ENCODE measurements at places on chromosomes 2 and 18. TPM values are rescaled to one million over a fixed set of nuclear protein-coding genes. Genes with fewer than 3 reads are reported as not detected.

GRCh38 chr2:45699032-45699658 lies 47.7 kb downstream of the PRKCE start:
- no peak for DNase-seq
- H3K4me3 ChIP-seq, result no peak overlapping the region
- H3K4me1 ChIP-seq, result peaks cover 20% of the 10 kb centered on the region
- no peaks in the 10 kb centered on the region for H3K27me3 ChIP-seq
- peaks cover 3% of the 10 kb centered on the region for H3K36me3 ChIP-seq

- H3K4me3 ChIP-seq, result peak overlapping the region; percentile 86
- peaks cover 46% of the 10 kb centered on the region for H3K4me1 ChIP-seq
- H3K27me3 ChIP-seq, result no peaks in the 10 kb centered on the region
- no peak for DNase-seq
- H3K36me3 ChIP-seq, result peaks cover 2% of the 10 kb centered on the region
These were observed 61.7 kb downstream of the CD226 start for GRCh38 chr18:69885841-69886531.

DNA sequence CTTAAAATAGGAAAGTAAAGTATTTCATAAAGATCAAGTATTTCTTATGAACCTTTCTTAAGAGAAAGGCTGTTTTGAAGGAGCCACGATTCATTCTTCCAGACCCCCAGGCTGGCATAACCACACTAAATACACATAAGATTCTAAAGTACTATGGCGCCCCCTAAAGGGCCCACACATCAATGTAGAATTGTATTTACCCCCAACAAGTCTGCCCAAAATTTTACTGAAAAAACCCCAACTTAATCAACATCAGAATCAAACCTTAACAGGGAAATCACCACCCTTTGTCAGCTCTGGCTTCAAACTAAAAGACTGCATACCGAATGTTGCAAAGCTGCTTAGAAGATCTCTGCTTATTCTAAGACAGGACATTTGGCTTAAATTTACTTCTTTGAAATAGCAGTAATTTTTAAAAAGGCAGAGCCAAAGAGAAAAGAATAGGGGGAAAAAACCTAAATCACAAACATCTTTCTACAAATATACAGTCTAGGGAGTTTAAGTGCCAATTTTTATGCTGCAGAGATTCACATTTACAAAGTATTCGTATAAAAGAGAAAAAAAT lies 20.4 kb upstream of the BCL2 start:
- DNase-seq, result peak; percentile 33
- no peak overlapping the region for H3K4me3 ChIP-seq
- peaks cover 12% of the 10 kb centered on the region for H3K36me3 ChIP-seq
- no peaks in the 10 kb centered on the region for H3K27me3 ChIP-seq
- peak overlapping the region; percentile 83 for H3K27ac ChIP-seq

DNA sequence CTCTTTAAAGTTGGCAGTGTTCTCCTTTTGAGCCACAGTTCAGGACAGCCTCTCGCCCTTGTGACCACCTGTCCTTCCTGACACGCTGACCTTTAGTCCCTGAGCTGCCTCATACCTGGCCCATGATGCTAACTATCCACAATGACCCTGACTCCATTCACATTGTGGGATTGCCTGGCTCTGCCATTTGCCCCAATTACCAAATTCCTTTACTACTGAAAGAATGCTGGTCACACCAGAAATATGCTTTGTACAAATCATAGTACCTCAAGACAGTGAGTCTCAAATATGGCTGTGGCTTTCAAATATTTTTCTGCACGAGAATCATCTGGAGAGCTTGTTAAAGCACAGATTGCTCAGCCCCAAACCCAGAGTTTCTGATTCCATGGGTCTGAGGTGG lies 54.2 kb downstream of the LTBP1 start:
- H3K27me3 ChIP-seq, result no peaks in the 10 kb centered on the region
- no peak for DNase-seq
- H3K27ac ChIP-seq, result no peak overlapping the region
- H3K4me1 ChIP-seq, result no peaks in the 10 kb centered on the region

DSG4 gene
- total RNA-seq, result not detected
